CD8-positive, alpha-beta memory T cell (primary cell): ENCODE measurements at places on chromosomes 2 and 18.

DNA sequence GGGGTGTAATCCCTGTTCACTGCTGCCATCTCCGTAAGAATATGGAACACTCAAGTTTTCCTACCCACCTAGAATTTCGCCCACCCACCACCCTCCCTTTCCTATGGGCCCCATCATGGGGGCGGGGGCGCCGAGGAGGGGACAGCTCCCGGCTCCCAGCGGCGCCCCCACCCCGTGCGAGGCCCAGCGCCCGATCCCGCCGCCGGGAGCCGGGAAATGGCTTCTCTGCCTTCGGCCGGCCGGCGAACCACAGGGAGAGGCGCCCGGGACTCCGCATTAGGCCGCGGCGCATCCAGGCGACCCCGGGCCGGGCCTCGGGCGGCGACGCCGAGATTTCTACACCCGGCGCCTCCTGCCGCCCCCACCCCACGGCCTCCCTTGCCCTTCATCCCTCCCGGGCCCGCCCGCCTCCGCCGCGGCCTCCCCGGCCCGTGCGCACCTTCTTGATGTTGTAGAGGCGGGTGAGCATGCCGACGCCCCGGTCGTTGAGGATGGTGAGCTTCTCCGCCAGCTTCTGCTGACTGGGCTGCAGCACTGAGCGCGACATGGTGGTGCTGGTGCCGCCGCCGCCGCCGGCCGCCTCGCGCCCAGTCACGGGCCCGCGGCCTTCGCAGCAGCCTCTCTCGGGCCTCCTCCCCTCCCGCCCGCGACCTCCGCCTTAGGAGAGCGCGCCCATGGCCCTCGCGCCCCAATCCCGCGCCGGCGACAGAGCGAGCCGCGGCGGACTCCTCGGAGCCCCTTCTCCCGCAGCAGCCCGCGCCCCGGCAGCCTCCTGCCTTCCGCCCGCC is 510 bp downstream of the NCKAP1 start:
- peak; percentile 4 for DNase-seq
- H3K4me3 ChIP-seq = no peak overlapping the region
- H3K4me1 ChIP-seq = peaks cover 30% of the 10 kb centered on the region
- H3K27ac ChIP-seq = peak overlapping the region; percentile 60
- no peaks in the 10 kb centered on the region for H3K36me3 ChIP-seq

- no peak overlapping the region for H3K27ac ChIP-seq
- no peaks in the 10 kb centered on the region for H3K36me3 ChIP-seq
- DNase-seq = no peak
These were observed 148.8 kb downstream of the ACKR3 start for GRCh38 chr2:236718207-236718992.

- H3K27me3 ChIP-seq = no peaks in the 10 kb centered on the region
- peaks cover 14% of the 10 kb centered on the region for H3K4me1 ChIP-seq
- H3K4me3 ChIP-seq = no peak overlapping the region
- no peak overlapping the region for H3K27ac ChIP-seq
These were observed 24.9 kb downstream of the FHL2 start for GRCh38 chr2:105373895-105374401.

GRCh38 chr18:10315522-10315921 is 138.9 kb upstream of the APCDD1 start:
- no peaks in the 10 kb centered on the region for H3K27me3 ChIP-seq
- no peaks in the 10 kb centered on the region for H3K4me1 ChIP-seq
- no peak for DNase-seq
- no peak overlapping the region for H3K27ac ChIP-seq
- no peak overlapping the region for H3K4me3 ChIP-seq
- no peaks in the 10 kb centered on the region for H3K36me3 ChIP-seq

DNA sequence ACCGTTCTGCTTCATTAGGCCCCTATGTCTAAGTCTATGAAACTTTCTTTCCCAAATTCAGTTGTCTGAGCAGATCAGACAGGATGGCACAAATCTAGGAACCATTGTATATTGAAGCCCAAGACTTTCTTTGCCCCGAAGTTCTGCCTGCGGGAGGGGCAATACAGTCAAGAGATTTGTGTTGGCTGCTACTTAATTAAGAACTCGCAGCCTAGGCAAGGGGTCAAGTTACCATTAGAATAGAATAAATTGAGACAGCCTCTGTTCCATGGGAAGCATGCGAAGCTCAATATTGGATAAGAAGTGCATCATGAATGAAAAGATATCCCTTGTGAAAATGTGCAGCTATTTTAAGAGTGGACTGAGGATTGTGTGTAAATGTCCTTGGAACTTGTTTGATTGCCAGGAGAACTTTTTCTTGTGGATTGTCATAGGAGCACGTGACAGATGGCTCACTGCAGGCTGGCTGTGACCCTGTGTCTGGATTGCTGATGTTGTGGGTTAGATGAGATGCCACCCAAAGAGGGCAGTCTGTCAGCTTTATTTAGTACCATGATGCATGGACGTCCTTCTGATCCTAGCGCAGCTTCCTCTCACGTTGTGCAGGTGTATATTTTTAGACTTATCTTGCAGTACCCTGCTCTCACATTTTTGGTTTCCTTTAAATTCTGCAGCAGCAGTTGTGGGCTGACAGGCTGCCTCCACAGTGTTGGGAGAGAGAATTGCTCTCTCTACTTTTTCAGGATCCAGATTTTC is 30.9 kb downstream of the HAUS1 start:
- no peak for DNase-seq
- no peaks in the 10 kb centered on the region for H3K4me1 ChIP-seq
- no peaks in the 10 kb centered on the region for H3K27me3 ChIP-seq
- H3K36me3 ChIP-seq = no peaks in the 10 kb centered on the region

DNA sequence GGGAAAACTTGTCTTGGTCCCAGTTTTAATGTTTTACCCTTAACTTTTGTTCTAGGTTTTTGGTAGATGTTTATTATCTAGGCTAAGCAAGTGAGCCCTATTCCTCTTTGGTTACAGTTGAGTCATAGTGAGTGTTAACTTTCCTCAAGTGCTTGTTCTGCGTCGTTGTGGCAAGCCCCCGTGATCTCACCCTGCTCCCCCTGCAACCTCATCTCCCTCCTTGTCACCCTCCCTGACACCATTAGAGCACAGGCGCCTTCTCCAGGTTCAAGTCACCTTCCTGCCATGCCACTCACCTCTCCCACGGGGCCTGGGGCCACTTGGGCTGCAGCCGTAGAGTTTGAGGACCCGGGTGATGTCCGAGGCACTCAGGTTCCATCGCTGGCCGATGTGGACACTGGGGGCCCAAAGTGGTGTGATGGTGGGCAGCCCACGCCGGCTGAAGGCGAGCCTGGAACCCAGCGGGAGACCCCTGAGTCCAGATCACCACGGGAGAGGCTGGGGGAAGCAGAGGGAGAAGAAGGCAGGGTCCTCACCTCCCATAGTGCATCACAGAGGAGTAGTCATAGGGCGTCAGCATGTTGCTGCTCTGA is 8.7 kb downstream of the ASTL start:
- no peaks in the 10 kb centered on the region for H3K36me3 ChIP-seq
- H3K4me1 ChIP-seq = no peaks in the 10 kb centered on the region
- no peak overlapping the region for H3K27ac ChIP-seq
- no peak overlapping the region for H3K4me3 ChIP-seq

DNA sequence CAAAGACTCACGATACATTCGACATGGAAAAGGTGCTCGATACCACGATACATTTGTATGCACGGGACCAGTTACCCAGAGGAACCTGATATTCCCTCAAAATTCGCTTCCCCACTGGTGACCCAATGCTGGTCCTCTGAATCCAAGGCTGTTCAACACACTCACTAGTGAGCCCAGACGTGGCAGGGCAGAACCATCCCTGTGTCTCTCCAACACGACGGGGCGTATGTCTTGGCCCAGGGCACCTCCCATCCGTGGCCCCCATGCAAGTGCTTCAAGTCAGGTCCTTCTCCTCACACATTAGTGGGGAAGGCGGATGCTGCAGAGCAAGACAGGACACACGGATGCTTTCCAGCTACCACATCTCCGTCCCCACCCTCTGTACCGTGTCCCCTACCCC is 6.1 kb downstream of the CRACDL start:
- no peak for DNase-seq
- no peak overlapping the region for H3K27ac ChIP-seq
- H3K27me3 ChIP-seq = peaks cover 10% of the 10 kb centered on the region
- H3K36me3 ChIP-seq = no peaks in the 10 kb centered on the region
- no peaks in the 10 kb centered on the region for H3K4me1 ChIP-seq
